ENCODE measurements at places on chromosomes 13 and 19. TPM values are rescaled to one million over a fixed set of nuclear protein-coding genes. Genes with fewer than 3 reads are reported as not detected.

DNA sequence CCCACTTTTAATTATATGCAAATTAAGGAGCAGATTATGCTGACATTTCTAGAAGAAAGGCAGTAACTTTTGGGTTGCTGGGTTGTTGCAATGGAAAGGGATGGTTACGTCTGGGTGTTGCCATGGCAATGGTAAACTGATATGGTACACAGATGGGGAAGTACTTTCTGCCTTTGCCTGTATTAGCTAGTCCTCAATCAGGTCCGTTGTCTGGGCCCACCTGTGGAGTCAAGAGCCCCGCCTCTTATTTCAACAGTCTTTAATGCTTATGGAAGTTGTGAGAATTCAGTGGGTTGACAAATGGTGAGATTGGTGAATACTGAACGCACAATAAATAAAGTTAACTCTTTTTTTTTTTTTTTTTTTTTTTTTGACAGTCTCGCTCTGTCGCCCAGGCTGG lies 30.6 kb upstream of the DPP9 start:
- no peak for DNase-seq

GRCh38 chr19:56725829-56726424 lies 54.4 kb upstream of the ZNF835 start:
- no peak for DNase-seq

- no peak for DNase-seq
Observed at GRCh38 chr19:48668332-48668731, 4.5 kb downstream of the NTN5 start.

DNA sequence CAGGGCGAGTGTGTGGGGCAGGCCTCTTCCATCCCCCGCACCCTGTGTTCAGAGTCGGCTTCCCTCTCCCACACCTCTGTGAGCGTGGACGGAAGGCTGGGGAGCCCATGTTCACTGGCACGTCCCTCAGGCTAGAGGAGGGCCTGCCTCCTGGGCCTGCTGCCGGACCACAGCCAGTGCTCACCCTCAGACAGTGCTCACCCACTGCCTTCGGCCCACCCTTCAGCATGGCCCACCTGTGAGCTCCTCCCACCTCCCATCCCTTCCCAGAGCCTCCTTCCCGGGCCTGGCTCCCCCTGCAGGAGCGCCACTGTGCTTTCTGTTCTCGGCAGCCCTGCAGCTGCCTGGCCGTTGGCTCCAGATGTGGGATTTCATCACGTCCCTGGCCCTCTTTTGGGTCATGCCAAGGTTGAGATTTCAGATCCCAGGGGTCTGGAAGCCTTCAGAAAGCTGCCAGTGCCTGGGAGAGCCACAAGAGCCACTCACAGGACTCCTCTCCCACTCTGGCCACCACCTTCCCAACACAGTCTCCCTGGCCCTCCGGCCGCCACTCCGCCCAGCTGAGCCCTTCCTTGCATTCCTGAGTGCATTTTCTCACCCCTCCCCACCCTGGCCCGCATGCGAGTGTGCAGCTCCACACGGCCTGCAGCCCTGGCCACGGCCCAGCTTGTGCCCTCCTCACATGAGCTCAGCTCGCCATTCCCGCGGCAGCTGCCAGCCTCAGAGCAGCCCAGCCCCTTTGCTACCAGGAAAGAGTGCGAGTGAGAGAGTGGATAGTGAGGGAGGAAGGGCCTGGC lies 25.3 kb downstream of the CAPN12 start:
- no peak for DNase-seq

GRCh38 chr13:37657134-37657533 lies 58.6 kb upstream of the POSTN start:
- DNase-seq, result no peak

GRCh38 chr19:51702825-51703574 lies 9.9 kb downstream of the SPACA6 start:
- DNase-seq, result peak; percentile 53

- DNase-seq, result no peak
Observed at GRCh38 chr13:109256866-109257760, 529.3 kb downstream of the IRS2 start.

GRCh38 chr13:97279913-97280312 lies 57.8 kb downstream of the MBNL2 start:
- DNase-seq, result no peak

- no peak for DNase-seq
Observed at GRCh38 chr19:55667511-55667910, 7.5 kb upstream of the EPN1 start.

DNA sequence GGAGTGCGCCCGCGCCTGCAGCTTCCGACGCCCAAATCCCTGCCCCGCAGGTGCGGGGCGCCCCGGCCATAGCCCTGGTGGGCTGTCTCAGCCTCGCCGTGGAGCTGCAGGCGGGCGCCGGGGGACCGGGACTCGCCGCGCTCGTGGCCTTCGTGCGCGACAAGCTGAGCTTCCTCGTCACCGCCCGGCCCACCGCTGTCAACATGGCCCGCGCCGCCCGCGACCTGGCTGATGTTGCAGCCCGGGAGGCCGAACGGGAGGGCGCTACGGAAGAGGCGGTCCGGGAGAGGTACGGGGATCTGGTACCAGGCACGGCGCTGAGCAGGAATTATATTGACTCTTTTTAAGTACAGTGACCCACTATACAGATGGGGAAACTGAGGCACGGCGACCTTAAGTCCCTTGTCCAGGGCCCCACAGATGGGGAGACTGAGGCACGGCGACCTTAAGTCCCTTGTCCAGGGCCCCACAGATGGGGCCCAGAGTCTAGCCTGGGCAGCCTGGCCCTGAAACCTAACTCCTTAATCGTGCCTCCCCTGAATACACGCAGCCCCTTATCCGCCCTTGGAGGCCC lies 586 bp downstream of the MRI1 start:
- no peak for DNase-seq

- no peak for DNase-seq
Observed at GRCh38 chr19:6772866-6773322, 386 bp downstream of the VAV1 start.

NLRP4 gene
- total RNA-seq, result not detected

FOXO1 gene
- 57.8 TPM for total RNA-seq

BCKDHA gene
- 19.8 TPM for total RNA-seq

N4BP2L1 gene
- total RNA-seq, result 23.4 TPM

SERP2 gene
- total RNA-seq, result 0.43 TPM

TFDP1 gene
- total RNA-seq, result 173 TPM

AMER2 gene
- total RNA-seq, result not detected
